ENCODE measurements at places on chromosomes 13 and 19. TPM values are rescaled to one million over a fixed set of nuclear protein-coding genes. Genes with fewer than 3 reads are reported as not detected.
A peak's percentile ranks its signal among the peaks of the same experiment; 100 is the strongest.

The TPGS1 gene
- 34.1 TPM for total RNA-seq

The RAB3A gene
- total RNA-seq, result not detected

- H3K36me3 ChIP-seq, result peaks cover 10% of the 10 kb centered on the region
- H3K4me1 ChIP-seq, result peaks cover 17% of the 10 kb centered on the region
- H3K4me3 ChIP-seq, result no peak overlapping the region
- H3K27me3 ChIP-seq, result no peaks in the 10 kb centered on the region
- peak overlapping the region; percentile 28 for H3K27ac ChIP-seq
Measured at GRCh38 chr19:17325881-17326594, 8.6 kb downstream of the ANO8 start.

GRCh38 chr13:58907347-58907746 lies 1256.4 kb downstream of the DIAPH3 start:
- no peaks in the 10 kb centered on the region for H3K36me3 ChIP-seq
- H3K4me3 ChIP-seq, result no peak overlapping the region
- H3K4me1 ChIP-seq, result no peaks in the 10 kb centered on the region
- H3K27me3 ChIP-seq, result no peaks in the 10 kb centered on the region
- H3K27ac ChIP-seq, result no peak overlapping the region

- no peaks in the 10 kb centered on the region for H3K27me3 ChIP-seq
- no peak overlapping the region for H3K27ac ChIP-seq
- H3K4me3 ChIP-seq, result no peak overlapping the region
- DNase-seq, result no peak
- H3K36me3 ChIP-seq, result no peaks in the 10 kb centered on the region
Measured at GRCh38 chr19:43634068-43634467, 5.6 kb downstream of the CADM4 start.

DNA sequence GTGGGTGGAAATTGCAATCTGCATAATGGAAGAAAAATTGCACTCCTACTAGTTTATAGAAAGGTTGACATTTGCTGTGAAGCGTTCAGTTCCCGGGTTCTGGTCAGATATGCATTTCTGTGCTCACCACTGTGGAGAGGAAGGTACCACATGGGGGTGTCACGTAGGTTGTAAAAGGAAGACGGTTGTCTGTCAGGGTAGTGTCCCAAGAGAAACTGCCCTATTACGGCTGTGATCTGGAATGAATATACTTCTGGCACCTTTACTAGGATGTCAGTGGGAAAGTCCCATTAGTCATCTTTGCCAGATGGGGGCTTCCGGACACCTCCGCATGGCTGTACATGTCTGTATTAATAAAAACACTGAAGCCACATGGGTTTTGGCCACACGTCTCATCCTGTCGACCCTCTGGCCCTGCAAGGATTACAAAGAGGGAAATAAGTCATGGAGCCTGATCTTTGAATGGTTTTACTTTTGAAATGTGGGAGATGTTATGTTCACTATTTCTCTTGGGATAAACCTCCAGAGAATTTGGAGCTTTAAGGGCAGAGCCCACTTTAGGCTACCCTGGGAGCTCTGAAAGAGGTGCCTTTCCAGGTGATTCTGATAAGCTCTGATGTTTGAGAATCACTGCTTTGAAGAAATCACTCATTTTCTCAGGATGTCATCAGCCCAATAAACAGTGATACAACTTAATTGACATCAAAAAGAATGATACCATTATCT lies 133.9 kb downstream of the AKAP11 start:
- no peaks in the 10 kb centered on the region for H3K27me3 ChIP-seq
- no peak overlapping the region for H3K27ac ChIP-seq
- no peak overlapping the region for H3K4me3 ChIP-seq

DNA sequence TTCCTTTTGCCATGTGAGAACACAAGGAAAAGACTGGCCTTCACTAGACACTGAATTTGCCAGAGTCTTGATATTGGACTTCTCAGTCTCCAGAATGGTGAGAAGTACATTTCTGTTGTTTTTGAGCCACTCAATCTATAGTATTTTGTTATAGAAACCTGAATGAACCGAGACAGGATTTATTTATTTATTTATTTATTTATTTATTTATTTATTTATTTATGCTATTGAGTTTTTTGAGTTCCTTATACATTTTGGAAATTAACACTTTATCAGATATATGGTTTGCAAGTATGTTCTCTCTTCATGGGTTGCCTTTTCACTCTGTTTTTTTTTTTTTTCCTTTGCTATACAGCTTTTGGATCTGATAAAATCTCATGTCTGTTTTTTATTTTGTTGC lies 319.0 kb upstream of the PCDH20 start:
- no peaks in the 10 kb centered on the region for H3K27me3 ChIP-seq
- H3K4me3 ChIP-seq, result no peak overlapping the region
- no peak for DNase-seq
- H3K4me1 ChIP-seq, result no peaks in the 10 kb centered on the region
- no peaks in the 10 kb centered on the region for H3K36me3 ChIP-seq
- no peak overlapping the region for H3K27ac ChIP-seq

GRCh38 chr19:46732966-46733689 lies 12.7 kb upstream of the FKRP start:
- H3K36me3 ChIP-seq, result peaks cover 44% of the 10 kb centered on the region
- no peaks in the 10 kb centered on the region for H3K27me3 ChIP-seq
- H3K4me3 ChIP-seq, result no peak overlapping the region
- H3K4me1 ChIP-seq, result peaks cover 22% of the 10 kb centered on the region
- DNase-seq, result no peak

DNA sequence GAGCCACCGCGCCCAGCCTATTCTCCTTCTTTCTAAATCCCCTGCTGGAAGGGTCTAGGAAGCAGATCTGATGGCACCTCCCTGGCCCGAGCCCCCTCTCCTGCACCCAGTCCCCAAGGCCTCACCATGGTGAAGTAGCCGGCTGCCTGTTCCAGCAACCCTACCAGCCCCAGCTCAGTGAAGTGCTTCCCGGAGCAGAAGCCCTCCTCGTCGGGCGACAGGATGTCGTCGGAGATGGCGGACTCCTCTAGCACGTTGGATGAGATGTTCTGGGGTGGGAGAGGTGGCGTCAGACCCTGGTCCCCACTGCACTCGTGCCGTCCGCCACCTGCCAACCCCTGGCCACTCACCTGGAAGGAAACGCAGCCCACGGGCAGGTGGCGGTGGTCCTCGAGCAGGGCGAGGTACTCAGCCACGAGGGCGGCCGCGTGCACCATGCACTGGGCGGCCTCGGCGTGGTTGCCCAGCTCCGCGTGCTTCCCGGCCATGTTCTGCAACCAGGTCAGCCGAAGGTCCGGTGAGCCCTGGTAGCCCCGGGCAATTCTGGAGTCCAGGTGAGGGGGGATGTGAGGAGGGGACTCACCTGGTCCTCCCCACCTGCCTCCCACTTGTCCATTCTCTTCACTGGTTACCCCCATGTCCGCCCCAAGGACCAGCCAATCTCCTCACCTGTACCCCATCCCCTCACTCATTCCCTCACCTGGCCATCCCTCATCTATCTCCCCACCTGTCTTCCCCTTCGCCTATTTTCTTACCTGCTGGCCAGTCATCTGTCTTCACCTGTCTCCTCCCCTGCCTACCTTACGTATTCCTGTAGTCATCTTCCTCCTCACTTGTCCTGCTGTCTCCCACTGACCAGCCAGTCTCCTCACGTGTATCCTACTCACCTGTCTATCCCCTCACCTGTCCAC lies 11.5 kb upstream of the KANK2 start:
- peaks cover 16% of the 10 kb centered on the region for H3K4me1 ChIP-seq
- H3K36me3 ChIP-seq, result no peaks in the 10 kb centered on the region
- H3K4me3 ChIP-seq, result no peak overlapping the region
- H3K27me3 ChIP-seq, result no peaks in the 10 kb centered on the region
- no peak for DNase-seq

DNA sequence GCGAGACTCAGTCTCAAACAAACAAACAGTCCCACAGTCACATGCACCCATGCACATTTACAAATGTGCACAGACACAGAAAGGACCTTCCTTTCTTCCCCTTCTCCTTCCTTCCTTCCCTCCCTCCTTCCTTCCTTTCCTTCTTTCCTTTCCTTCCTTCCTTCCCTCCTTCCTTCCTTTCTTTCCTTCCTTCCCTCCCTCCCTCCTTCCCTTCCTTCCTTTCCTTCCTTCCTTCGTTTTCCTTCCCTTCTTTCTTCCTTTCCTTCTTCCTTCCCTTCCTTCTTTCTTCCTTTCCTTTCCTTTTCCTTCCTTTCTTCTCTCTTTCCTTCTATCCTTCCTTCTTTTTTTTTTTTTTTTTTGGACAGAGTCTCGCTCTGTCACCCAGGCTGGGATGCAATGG lies 16.2 kb upstream of the EBI3 start:
- H3K27ac ChIP-seq, result no peak overlapping the region
- no peaks in the 10 kb centered on the region for H3K36me3 ChIP-seq
- no peak overlapping the region for H3K4me3 ChIP-seq

DNA sequence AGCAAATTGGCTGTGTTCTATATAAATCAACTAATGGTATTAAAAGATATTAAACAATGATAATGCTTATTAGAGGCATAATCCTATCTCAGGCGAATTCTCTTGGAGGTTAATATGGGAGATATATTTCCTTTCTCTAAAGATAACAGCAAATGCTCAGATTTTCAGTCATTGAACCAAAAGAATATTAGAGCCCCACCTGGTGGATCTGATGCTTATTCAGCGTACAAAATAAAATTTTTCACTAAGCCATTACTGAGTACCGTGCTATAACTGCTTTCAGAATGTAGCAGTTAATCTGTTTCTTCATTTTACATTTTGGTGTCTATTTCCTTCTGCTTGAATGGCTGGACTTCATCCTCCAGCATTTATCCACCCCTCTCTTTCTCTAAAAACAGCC lies 143.3 kb upstream of the IPO5 start:
- no peaks in the 10 kb centered on the region for H3K36me3 ChIP-seq
- no peak overlapping the region for H3K4me3 ChIP-seq
- H3K27ac ChIP-seq, result no peak overlapping the region
- no peaks in the 10 kb centered on the region for H3K27me3 ChIP-seq

DNA sequence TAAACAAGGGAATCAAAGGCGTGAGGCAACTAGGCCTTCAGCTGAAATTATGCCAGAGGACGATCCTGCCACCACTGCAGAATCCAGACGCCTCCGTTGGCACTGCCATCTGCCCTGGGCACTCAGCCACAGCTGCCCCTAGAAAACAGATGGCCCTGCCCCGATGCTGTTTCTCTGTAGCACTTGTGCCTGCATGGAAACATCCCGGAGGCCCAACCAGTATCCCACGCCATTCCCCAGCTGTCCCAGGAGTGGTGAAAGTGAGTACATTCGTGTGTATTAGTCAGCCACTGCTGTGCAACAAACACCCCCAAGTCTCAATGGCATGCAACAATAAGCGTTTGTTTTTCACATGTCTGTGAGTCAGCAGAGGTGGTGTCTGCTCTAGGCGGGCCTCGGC lies 8.9 kb upstream of the CRTC1 start:
- no peak overlapping the region for H3K27ac ChIP-seq
- H3K36me3 ChIP-seq, result peaks cover 2% of the 10 kb centered on the region
- DNase-seq, result no peak
- no peak overlapping the region for H3K4me3 ChIP-seq
- peaks cover 38% of the 10 kb centered on the region for H3K4me1 ChIP-seq
- no peaks in the 10 kb centered on the region for H3K27me3 ChIP-seq

- no peak overlapping the region for H3K4me3 ChIP-seq
- H3K4me1 ChIP-seq, result no peaks in the 10 kb centered on the region
- H3K36me3 ChIP-seq, result no peaks in the 10 kb centered on the region
- H3K27ac ChIP-seq, result no peak overlapping the region
Measured at GRCh38 chr13:59409211-59409610, 754.5 kb downstream of the DIAPH3 start.

DNA sequence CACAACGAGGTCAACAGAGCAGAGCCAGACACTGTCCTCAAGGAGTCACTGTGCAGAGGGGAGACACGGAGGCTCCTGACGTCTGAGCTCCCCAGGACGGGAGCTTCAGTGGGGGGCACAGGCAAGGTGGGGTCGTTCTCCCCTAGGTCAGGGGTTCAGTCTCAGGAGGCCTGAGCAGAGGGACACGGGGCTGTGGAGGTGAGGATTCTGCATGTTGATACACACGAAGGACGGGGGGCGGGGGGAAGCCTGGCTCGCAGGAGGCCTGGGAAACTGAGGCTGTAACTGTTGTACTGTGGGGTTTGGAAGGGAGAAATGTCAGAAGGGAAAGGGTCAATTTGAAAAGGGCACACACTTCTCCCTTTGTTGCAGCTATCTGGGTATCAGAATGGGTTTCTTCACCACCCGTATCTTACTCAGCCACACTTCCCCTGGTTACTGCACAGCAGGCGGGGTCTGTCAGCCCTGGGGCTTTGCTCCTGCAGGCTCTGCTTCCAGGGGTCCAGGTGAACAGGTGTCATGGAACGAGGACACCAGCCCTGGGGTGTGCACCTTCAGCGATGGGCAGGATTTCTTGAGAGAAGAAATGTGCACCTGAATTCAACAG lies 748 bp upstream of the SIGLEC8 start:
- H3K27ac ChIP-seq, result no peak overlapping the region
- H3K4me3 ChIP-seq, result no peak overlapping the region
- no peaks in the 10 kb centered on the region for H3K36me3 ChIP-seq
- H3K27me3 ChIP-seq, result no peaks in the 10 kb centered on the region
- no peaks in the 10 kb centered on the region for H3K4me1 ChIP-seq

- H3K4me3 ChIP-seq, result no peak overlapping the region
- no peaks in the 10 kb centered on the region for H3K27me3 ChIP-seq
- no peaks in the 10 kb centered on the region for H3K4me1 ChIP-seq
- no peak overlapping the region for H3K27ac ChIP-seq
- H3K36me3 ChIP-seq, result peaks cover 28% of the 10 kb centered on the region
- no peak for DNase-seq
Measured at GRCh38 chr19:11361037-11361770, 6.0 kb downstream of the PLPPR2 start.

DNA sequence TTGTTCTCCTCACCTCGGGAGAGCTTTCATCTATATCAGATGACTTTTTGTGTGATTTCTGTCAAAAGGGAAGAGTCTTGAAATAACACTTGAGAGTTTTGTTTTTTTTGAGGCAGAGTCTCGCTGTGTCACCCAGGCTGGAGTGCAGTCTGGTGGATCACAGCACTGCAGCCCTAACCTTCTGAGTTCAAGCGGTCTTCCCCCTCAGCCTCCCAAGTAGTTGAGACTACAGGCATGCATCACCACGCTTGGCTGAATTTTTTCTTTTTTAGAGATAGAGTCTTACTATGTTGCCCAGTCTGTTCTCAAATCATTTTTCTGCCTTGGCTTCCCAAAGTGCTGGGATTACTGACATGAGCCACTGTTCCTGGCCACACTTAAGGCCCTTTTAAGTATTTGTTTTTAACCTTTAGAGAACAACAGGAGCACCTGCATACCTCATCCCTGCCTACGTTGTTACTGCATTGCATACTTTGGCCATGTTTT lies 11.4 kb downstream of the NDFIP2 start:
- H3K36me3 ChIP-seq, result no peaks in the 10 kb centered on the region
- peaks cover 3% of the 10 kb centered on the region for H3K4me1 ChIP-seq
- H3K4me3 ChIP-seq, result no peak overlapping the region
- no peaks in the 10 kb centered on the region for H3K27me3 ChIP-seq

All from thoracic aorta (tissue), 2 donors.